ENCODE measurements at places on chromosomes 7 and 10. TPM values are rescaled to one million over a fixed set of nuclear protein-coding genes. Genes with fewer than 3 reads are reported as not detected.
A peak's percentile ranks its signal among the peaks of the same experiment; 100 is the strongest.

Gene GIMAP6
- 0.15 TPM for total RNA-seq

DNA sequence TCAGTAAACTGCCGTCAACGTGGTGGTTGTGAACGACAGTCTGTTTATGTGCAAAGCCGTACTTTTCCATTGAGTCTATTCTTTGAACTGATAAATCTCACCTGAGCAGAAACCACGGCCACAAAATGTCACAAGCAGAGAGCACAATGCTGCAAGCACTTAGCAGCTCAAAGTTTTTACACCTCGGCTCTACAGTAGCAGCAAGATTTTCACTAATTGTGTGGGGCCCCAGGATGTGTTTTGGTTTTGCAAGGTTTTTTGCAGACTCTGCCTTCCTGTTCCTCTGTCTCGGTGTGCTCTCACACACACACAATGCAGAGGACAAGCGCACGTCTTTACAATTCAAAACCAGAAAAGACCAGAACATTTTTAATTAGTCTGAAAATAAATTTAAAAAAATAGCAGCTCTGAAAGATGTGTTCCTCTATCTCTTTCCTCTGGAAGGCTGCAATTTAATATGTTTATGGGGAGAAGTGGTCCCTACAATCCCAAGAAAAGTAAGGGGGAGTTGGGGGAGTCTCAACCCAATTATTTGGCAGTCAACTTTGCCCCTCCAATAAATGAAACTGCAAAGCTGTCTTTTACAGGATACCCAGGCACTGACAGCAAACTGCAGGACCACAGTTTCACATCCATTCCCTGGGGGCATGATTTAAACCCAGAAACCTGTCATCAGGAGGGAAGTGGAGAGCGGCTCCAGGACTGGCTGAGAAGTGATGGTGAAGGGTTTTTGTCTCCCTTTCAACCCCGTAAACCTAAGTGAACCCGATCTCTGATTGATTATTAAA, 73.8 kb upstream of the SFMBT2 start:
- DNase-seq = no peak

Gene RGS10
- total RNA-seq = 26.5 TPM

Gene COL1A2
- total RNA-seq = 237 TPM

DNA sequence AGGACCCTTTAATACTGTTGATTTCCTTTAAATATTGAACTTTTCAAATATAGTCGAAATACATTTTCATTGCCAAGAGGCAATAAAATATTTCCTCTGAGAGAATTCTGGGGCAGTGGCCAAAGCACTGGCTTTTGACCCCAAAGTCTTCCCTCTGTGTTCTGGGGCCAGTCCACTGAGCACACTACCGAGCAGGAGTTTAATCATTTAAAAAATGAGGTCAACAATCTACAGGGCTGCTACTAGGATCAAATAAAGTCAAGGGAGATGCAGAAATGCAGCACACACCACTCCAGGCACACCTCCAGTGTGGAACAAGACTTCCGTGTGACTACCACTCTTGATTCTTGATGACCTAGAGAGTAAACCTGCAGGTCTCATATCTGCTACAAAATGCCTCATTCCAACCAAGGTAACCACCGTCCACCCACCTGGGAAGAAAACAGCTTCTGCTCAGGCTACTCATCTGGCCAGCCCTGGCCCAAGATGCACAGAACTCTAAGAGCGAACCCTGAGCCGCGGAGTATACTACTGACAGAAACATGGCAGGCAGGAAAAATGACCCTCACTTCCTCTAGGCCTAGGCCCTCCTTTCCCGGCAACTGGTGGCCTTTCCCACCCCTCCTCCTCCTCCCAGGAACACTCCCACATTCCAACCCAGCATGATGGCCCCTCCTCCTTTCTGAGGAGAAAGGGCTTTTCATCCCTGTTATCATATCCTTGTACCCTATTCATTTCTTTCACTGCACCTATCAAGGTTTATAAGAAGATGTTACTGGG, 97.7 kb downstream of the ALOX5 start:
- peak; percentile 28 for DNase-seq

Gene ASB10
- not detected for total RNA-seq

Gene PLXNA4
- total RNA-seq = 0.05 TPM
